ENCODE measurements at places on chromosomes 4 and X. TPM values are rescaled to one million over a fixed set of nuclear protein-coding genes. Genes with fewer than 3 reads are reported as not detected.

TECRL gene
- not detected for total RNA-seq

OPHN1 gene
- 17.7 TPM for total RNA-seq

STAG2 gene
- total RNA-seq = 38.7 TPM

CLNK gene
- not detected for total RNA-seq

JCHAIN gene
- total RNA-seq = not detected

- no peak for DNase-seq
Measured at GRCh38 chrX:9942086-9942485, 25.1 kb upstream of the CLDN34 start.

DNA sequence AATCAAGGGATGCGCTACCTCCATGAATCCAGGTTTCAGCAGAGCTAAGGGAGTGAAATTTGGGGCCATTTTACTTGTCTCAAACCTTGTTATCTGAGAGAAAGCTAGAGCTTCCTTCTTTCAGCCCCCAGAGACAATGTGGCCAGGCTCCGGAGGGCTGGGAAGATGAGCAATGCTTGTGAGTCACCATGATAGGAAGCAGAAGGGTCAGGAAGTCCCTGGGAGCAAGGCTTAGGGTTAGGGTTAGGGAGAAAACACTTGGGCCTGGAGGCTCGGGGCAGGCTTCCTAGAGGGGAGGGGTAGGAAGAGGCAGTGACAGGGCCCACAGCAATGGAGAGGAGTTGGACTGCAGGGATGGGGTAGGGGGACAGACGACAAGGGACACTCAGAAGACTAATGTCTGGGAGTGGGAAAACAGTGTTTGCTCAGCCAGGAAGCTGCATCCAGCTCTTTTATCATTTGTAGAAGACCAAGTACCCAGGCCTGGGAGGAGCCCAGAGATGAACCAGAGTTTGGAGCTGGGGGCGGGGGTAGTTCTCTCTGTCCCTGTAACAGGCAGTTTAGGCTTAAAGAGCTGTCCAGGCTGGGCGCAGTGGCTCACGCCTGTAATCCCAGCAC lies 16.4 kb upstream of the PORCN start:
- no peak for DNase-seq

Measured in HT-29 (cell line).